ENCODE measurements at places on chromosomes 13 and 19.
A peak's percentile ranks its signal among the peaks of the same experiment; 100 is the strongest.

DNA sequence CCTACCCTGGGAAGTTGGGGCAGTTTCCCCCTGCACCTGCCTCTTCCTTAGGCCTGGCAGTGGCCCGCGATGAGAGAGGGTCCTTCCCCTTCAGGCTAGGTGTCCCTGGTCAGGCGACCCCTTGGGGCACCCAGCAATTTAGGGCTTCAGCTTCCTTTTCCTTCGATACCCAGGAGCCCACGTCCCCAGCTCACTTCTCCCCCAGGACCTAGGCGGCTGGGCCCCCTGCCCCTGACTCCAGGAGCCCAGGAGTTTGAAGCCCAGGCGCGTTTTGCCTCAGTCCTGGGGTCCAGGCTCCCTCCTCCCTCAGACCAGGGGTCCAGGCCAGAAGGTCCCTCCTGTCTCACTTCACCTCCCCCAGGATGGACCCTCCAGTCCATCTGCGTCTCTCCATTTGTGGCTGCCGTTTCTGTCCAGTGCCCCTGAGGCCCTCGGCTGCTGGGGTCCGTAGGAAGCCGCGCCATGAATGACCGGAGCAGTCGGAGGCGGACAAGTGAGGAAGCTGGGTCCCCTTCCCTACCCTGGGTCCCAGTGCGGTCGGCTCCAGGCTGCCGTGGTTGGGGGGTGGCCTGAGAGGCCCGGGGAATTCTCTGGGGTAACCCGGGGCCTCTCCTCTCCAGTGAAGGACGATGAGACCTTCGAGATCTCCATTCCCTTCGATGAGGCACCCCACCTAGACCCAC lies 714 bp downstream of the CCDC106 start:
- DNase-seq: no peak

DNA sequence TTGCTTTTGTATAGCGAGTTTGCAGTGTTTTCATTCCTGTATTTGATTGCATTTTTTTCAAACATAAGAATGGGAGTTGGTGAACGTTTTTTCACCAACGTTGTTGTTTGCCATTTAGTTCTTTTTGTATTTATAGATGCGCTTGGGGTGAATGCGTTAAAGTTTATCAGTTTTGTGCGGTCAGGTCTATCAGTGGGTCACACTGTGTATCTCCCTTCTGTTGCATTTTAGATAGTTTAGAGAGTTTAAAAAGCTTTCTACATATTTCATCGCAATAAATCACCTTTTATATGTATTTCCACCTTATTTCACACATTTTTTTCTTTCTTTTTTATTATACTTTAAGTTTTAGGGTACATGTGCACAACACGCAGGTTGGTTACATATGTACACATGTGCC lies 16.4 kb downstream of the OR7A5 start:
- no peak for DNase-seq

- no peak for DNase-seq
Observed at GRCh38 chr19:4580021-4580901, 20.8 kb upstream of the SEMA6B start.

DNA sequence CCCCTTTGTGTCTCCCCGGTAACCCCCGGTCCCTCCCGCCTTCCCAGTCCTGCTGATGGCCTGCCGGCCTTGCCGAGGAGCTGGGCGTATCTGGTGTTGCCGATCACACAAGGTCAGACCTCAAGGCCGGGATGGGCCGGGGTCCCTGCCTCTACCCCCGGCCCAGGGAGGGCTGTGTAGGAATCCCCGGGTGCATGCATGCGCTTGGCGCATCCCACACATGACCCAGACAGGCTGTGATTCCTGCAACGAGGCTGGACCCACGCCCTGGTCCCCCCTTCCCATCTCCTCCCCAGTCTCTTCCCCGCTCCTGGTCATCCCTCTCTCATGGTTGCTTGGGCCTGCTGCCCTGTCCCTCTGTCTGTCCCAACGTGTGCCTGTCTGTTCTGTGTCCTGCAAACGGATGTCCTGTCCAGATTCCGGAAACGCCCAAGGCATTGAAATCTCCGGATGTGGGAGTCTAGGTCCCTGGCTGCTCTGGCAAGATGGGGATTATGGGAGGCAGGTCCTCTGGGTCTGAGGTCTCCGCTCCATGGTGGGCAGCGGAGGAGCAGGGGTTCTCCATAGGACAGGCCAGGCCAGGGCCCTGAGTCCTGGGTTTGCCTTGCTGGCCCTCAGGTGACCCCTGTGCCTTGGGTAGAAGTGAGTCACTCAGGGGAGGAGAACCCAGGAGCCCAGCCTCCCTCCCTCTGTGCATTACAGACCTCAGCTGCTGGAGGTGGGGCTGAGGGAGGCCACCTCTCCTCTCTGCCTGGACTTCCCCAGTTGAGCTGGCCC lies 1.6 kb downstream of the PKN1 start:
- DNase-seq: peak; percentile 76

- DNase-seq: no peak
Observed at GRCh38 chr13:36986462-36987240, 12.5 kb downstream of the ALG5 start.

DNA sequence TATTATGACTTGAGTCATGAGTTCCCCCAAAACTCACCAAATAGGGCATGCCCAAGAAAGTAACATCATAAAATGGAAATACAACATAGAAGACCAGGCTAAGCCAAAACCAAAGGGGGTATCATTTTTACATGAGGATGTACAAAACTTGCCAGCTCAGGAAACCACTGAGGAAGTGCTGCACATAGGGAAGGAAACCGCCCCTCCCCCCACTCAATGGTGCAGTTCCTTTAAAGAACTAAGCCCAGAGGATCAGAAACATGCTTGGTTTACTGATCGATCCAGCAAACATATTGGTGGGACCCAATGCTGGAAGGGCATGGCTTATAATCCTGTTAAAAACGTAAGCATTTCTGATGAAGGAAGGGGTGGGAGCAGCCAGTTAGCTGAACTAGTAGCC lies 4.2 kb upstream of the ZNF486 start:
- peak; percentile 45 for DNase-seq

GRCh38 chr13:108263621-108264355 lies 5.7 kb upstream of the TNFSF13B start:
- no peak for DNase-seq
